ENCODE measurements at places on chromosomes 13 and 19. TPM values are rescaled to one million over a fixed set of nuclear protein-coding genes. Genes with fewer than 3 reads are reported as not detected.

The CLDND2 gene
- not detected for total RNA-seq

The SLC6A16 gene
- not detected for total RNA-seq

The ZNF99 gene
- not detected for total RNA-seq

The SLC25A41 gene
- not detected for total RNA-seq

The IQCN gene
- total RNA-seq = 1.6 TPM

Data from epithelial cell of alveolus of lung (primary cell).